Stimulated activated CD4-positive, alpha-beta T cell treated with anti-CD3 and anti-CD28 coated beads, TNF-alpha, amount 100 ng/mL, for 48 hours (primary cell): ENCODE measurements at places on chromosomes 3 and 15.

DNA sequence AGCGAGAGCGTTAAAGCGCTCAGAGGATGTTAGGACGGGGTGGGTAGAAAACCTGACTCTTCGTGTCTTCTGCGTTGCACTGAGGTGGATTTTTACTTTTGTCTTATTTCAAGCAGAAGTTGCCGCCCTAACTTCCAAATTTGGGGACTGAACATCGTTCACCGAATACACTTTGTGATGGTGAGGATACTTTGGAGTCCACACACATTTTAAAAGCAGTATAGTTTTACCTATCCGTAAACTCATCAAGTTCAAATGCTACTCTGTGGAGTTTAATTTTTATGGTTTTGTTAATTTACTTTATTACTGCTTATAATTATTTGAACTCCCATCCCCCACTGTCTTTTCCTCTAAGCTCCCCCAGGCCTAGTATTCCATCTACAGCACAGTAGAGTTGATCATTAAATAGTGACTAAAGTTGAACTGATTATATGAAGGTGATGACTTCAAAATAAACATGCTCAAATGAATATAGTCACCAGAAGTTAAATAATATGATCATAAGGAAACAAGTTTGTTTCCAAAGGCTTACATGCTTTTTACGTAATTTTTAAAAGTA, 617 bp upstream of the EOGT start:
- DNase-seq = no peak

DNA sequence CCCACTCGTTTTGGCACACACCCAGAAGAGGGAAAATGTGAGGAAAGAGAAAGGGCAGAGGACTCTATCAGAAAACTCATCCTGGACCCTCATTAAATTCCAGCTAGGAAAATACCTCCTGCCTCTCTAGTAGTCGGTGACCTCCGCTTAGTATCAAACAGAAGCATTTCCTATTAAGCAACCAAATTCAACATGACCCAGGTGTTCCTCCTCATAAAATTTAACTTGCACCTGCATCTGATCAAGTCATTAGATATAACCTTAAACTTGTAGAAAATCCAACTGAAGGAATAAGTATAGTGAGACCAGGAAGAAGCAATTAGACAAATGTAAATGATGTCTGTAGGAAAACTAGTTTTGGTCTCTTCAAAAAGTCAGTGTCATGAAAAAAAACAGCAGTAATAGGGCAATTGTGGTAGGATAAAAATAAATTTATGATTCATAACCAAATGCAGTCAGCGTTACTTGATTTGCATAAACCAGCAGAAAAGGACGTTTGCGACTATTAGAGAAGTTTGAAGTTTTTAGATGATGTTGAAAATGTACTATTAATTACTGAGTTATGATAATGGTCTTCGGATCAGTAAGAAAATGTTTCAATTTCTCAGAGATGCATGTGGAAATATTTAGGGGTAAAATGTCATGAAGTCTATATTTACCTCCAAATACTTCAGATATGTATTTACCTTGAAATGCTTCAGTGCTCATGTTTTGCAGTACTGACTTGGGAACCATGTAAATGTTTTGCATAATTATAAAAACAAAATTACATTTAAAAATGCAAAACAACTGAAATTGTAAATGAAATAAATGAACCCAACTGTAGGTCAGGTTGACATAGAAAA, 44.6 kb downstream of the LDHAL6B start:
- no peak for DNase-seq

DNA sequence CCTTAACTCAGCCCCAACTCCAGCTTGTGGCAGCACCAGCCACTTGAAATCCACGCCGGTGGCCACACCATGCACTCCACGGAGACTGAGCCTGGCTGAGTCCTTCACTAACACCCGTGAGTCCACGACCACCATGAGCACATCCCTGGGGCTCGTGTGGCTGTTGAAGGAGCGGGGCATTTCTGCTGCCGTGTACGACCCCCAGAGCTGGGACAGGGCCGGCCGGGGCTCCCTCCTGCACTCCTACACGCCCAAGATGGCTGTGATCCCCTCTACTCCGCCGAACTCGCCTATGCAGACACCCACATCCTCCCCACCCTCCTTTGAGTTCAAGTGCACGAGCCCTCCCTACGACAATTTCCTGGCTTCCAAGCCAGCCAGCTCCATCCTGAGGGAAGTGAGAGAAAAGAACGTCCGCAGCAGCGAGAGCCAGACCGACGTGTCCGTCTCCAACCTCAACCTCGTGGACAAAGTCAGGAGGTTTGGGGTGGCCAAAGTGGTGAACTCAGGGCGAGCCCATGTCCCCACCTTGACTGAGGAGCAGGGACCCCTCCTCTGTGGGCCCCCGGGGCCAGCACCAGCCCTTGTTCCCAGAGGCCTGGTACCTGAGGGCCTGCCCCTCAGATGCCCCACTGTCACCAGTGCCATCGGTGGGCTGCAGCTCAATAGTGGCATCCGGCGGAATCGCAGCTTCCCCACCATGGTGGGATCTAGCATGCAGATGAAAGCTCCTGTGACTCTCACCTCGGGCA, 42.9 kb downstream of the CCK start:
- DNase-seq = no peak

DNA sequence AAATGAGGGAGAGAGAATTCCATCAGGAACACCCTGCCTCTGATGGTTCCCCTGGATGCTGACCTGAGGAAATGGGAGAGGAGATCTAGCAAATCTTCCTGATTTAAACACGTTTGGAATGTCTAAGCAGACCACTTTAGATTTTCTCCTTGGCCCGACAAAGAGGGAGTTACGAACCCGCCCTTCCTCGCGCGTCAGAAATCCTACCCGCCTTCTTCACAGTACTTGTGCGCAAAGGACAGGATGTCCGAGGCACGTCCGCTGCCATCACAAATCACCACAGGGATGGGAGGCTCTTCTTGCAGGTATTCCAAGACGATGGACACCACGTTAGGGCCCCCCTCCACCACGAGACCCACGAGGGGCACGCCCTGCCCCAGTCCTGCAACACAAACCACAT, 38.6 kb downstream of the TRPM1 start:
- no peak for DNase-seq

DNA sequence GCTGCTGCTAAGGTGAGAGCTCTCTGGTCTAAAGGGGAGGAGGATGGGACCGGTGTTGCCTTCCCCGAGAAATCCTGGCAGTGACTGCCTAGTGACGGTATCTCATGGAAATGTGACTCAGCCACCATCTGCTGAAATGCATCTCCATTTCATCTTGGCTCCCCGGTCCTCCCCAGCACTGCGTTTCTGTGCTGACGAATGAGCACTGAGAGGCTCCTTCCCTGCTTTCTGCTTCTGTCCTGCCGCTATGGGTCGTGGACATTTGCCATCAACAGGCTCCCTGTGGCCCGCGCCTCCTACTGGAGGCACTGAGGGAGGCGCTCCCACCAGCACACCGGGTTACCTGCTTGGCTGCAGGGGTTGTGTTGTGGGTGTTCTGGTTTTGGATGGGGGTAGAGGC, 13.5 kb upstream of the SEC13 start:
- DNase-seq = no peak

DNA sequence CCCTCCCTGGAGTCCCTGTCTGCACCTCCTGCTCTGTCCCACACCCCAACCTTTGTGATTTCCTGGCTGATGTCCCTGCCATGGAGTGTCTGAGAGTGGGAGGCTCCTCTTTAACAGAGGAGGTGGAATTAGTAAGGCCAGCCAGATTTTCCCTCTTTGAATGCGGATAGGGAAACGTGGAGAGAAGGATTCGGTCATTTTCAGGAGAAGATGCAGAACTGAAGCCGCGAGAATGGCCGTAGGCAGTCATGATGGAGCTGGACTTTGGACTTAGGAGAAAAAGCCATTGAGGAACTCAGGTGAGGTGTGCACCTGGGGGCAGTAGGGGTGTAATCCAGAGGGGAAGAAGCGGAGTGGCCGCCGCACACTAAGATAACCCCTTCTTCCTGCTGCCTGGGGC, 138.1 kb upstream of the ATP10A start:
- no peak for DNase-seq

DNA sequence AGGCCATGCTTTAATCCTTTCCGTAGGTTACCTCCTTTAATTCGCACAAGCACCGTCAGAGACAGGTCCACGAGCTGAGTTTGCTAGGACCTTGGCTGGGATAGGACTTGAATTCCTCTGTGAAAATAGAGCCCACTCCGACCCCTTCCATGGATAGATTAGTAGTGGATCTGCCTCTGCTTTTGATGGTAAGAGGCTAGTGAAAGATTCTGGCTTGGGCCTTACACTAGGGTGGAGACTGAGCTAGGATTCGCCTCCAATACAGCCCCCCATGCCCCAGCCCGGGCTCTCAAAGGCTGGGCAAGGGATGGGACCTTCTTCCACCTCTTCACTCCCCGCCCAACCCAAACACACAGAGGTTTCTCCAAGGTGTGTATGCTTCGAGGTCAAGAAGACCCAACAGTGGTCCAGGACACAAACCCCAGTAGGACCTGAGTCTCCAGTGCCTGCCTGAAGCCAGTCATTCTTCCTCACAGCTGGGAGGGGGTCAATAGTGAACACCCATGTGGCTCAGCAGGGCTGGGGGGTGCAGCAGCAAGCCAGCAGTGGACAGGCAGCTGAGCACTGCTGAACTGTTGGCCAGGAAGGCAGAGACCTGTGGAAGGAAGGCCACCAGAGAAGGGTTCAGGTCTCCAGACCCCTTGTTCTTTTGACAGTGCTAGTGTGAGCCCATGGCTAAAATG, 75.7 kb downstream of the SPSB4 start:
- no peak for DNase-seq

- DNase-seq = no peak
Observed at GRCh38 chr3:181326637-181327223, 337.2 kb upstream of the DNAJC19 start.

GRCh38 chr3:130377960-130378676, 32.6 kb downstream of the COL6A5 start:
- DNase-seq = no peak

DNA sequence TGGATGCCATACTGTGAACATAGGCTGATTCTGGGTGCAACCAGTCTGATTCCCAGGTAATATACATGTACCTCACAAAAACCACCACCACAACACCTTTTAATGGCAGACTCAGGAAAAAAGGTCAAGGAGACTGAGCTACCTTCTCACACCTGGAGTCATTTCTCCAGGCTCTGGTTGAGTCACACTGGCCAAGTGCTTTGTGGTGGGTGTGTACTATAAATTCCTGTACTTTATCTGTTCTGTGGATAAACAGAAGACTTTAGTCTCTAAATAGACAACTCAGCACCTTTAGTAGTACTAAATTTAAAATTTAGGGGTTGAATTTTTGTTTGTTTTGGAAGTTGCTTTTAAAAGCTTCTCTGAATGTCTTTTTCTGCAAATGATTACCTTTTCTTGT, 46.7 kb downstream of the TOP2B start:
- no peak for DNase-seq

DNA sequence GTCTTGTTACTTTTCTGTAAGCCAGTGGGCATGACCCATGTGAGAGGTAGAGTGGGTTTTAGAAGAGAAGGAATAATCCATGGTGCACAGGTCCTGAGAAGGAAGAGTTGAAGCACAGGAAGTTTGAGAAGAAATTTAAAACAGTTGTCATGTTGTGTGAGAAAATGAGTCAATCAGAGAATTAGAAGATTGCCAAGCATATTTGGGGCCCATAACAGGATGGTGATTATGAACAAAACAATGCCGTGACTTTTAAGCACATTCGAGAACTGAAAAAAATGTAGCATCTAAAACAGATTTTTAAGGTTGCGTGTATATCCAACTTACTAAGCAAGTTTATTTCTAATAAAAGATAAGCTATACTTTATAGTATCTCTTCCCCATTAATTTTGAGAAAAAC, 198.7 kb downstream of the RORA start:
- no peak for DNase-seq

DNA sequence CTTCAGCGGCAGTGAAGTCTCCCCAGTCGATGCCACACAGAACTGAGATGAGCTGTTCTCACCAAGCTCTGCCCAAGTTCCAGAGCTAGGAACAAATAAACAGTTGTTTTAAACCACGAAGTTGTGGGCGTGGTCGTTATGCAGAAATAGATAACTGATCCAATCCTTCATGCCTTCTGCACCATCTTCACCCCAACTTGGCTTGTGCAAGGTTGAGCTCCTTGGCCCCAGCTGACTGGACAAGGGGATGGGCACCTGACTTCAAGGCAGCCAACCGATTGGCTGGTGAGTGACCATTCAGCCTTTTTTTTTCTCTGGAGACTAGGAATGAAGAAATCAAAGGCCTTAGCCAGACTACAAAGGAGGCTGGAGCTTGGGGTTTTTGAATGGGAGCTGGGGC, 23.9 kb downstream of the LINGO1 start:
- DNase-seq = no peak

DNA sequence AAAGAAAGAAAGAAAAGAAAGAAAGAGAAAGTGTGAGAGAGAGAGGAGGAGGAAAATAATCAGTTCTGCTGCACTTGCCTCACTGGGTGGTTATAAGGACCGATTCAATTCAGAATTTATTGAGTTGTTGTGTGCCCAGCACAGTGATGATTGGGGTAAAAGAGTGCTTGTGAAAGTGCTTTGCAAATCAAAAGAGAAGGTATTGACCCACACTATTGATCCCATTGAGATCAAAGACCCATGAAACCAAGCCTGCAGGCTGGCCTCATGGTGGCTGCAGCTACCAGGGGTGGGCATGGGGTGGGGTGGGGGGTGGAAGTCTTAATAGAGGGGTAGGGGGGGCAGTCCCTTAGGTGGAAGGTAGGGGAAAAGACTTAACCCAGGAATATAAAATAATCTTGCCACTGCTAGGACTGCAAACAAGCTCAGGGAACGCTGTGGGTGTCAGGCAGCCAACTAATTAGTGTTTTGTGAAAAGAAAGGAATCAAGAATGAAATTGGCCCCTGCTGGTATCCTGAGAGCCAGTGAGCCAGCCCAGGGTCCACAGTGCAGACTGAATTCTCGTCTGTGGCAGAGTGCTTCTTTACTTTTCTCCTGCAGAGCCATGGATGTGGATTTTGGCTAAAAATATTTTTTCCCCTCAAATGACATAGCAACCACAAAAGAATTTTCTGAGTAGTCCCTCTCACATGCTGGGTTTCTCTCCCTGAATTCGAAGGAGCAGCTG, 34.2 kb downstream of the CLEC3B start:
- no peak for DNase-seq

- DNase-seq = no peak
Observed at GRCh38 chr3:61092870-61093269, 158.4 kb downstream of the FHIT start.

GRCh38 chr15:34331809-34332208, 5.8 kb downstream of the SLC12A6 start:
- DNase-seq = no peak

DNA sequence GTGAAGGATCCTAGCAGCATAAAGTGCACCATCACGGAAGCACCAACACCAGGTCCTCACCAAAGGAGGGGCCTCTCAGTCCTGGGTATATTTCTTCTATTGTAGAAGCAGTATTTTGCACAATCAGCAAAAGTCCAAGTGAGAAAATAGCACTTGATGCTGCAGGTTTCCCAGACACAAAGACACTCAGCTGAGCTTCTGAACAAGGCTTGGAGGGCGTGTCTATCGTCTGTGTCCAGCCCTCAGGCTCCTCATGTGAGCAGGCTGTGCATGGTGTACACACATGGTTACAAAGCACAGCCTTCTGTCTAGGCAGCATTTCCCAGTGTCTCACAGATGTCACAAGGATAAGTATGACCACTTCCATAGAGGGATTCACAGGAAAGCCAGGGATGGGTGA, 98.3 kb upstream of the SPATA12 start:
- no peak for DNase-seq
